ENCODE measurements at places on chromosomes 7 and 10. TPM values are rescaled to one million over a fixed set of nuclear protein-coding genes. Genes with fewer than 3 reads are reported as not detected.

BAIAP2L1 gene
- 22.9 TPM for total RNA-seq

RAMP3 gene
- total RNA-seq: not detected

DNA sequence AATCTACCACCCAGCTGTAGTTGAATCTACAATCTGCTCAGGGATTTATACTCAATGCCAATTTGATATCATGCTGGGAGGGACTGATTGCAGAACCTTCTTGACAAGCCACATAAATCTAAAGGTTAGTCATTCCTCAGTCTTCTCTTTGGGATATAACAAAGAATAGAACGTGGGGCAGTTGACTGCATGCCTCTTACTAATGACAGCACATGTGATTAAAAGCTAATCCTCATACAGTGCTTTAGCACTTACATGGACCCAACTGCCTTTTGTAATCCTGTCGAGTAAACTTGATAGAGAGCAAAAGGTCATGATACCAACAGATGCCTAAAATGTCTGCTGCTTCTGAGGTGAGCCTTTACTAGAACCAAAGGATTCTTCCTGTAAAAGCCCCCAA is 12.3 kb downstream of the KLHL7 start:
- H3K4me1 ChIP-seq: no peaks in the 10 kb centered on the region
- no peaks in the 10 kb centered on the region for H3K36me3 ChIP-seq
- no peak overlapping the region for H3K4me3 ChIP-seq
- H3K27me3 ChIP-seq: no peaks in the 10 kb centered on the region
- DNase-seq: no peak

- no peaks in the 10 kb centered on the region for H3K27me3 ChIP-seq
- H3K36me3 ChIP-seq: no peaks in the 10 kb centered on the region
- no peak overlapping the region for H3K27ac ChIP-seq
- no peak overlapping the region for H3K4me3 ChIP-seq
- DNase-seq: no peak
Measured at GRCh38 chr7:80127412-80128160, 7.0 kb upstream of the GNAI1 start.

- H3K27me3 ChIP-seq: peaks cover 28% of the 10 kb centered on the region
- no peaks in the 10 kb centered on the region for H3K36me3 ChIP-seq
- no peaks in the 10 kb centered on the region for H3K4me1 ChIP-seq
- H3K4me3 ChIP-seq: no peak overlapping the region
- no peak overlapping the region for H3K27ac ChIP-seq
- DNase-seq: no peak
Measured at GRCh38 chr10:113609704-113610108, 54.1 kb downstream of the NRAP start.

GRCh38 chr7:157867685-157868305 is 531.0 kb downstream of the DNAJB6 start:
- no peaks in the 10 kb centered on the region for H3K4me1 ChIP-seq
- H3K4me3 ChIP-seq: no peak overlapping the region
- peaks cover 63% of the 10 kb centered on the region for H3K27me3 ChIP-seq

DNA sequence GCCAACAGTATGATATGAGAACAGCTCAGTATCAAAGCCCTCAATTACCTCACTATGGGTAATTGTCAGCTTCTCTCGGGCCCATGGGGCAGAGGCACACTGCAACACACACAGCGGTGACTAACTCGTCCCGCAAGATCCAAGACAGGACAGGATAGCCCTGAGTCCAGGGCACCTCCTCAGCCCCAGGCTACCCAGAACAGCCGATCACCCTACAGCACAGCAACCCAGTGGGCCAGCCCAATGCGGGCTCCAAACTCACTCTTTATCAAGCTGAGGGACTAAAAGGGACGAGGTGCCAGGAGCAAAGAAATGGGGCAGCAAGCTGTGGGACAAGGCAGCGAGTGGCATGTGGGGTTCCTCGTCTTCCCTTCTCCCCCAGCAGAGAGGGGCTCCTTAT is 765.1 kb downstream of the GRID1 start:
- no peaks in the 10 kb centered on the region for H3K27me3 ChIP-seq
- H3K36me3 ChIP-seq: no peaks in the 10 kb centered on the region
- no peak overlapping the region for H3K27ac ChIP-seq
- H3K4me3 ChIP-seq: no peak overlapping the region
- DNase-seq: no peak
- no peaks in the 10 kb centered on the region for H3K4me1 ChIP-seq

DNA sequence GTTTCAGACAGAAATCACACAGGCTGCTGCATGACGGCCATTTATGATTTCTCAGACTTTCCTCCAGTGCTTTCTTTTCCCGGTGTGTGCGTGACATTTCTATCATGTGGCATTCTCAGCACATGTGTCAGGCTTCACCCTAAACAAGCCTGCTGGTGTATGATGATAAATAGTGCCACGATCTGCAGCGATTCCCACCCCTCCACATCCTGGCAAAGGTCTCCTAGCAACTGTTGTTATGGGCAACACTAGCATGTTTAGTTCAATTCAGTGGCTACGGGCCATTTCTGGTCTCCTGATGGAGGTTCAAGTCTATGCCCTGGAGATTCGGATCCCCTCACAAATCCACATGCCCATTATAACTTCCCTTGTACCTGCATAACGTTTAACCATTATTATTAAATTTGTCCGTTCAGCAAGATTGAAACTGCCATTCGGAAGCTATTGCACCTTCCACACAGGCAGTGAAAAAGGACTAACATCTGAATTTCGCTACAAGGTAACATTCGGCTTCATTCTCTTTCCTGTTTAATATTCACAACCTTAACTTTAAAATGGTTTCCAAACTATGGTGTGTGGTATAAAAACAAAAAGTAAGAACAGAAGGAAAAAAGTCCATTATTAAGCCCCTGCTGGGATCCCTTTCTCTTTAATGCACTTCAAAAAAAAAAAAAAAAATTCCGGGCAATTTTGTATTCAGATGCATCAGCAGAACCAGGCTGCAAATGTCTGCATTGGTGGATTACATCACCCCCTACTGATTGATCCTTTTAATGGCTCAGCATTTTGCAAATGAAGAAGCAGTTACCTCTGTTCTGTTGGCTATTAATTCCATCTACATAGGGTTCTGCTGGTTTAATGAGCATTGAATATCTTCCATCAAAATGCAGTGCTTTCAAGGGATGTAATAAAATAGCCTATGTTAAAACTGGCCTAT is 90.2 kb downstream of the FRMD4A start:
- H3K36me3 ChIP-seq: no peaks in the 10 kb centered on the region
- no peaks in the 10 kb centered on the region for H3K4me1 ChIP-seq
- no peak overlapping the region for H3K27ac ChIP-seq
- no peak for DNase-seq

Data from K562 (cell line).